ENCODE measurements at places on chromosomes 4 and X.

DNA sequence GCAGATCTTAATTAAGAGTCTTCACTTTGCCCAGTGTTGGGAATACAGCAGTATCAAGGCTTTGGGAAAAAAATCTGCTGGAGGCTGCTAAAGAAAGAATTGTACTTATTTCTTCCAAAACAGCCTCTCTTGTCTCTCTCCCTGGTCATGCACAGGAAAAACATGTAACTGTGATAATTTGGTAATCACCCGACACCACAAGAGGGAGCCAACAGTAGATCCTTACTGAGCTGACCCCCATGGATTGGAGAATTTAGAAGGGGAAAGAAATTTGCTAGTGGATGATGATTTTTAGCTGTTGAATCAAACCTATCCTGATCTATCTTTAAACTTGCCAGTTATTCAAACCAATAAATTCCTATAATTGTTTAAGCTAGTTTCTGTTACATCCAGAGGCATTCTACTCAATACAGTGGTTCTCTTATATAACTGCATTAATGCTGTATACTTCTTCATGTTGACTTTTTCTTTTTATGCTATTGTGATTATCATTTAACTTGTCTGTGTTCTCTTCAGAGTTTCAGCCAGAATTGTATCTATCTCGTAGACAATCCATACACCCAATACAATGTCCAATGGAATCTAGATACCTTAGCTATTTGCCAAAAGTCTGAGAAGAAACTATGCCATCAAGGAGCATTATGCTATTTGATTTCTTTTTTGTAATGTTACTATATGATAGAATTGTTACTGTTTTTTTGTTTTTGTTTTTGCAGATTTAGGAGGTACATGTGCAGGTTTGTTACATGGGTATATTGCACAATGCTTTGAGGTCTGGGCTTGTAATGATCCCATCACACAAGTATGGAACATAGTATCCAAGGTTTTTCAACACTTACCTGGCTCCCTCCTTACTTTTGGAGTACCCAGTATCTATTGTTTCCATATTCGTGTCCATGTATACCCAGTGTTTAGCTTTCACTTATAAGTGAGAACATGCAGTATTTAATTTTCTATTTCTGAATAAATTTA, 31.3 kb upstream of the ARHGEF38 start:
- no peak for DNase-seq

GRCh38 chrX:100081503-100081902, 328.6 kb downstream of the PCDH19 start:
- no peak for DNase-seq

DNA sequence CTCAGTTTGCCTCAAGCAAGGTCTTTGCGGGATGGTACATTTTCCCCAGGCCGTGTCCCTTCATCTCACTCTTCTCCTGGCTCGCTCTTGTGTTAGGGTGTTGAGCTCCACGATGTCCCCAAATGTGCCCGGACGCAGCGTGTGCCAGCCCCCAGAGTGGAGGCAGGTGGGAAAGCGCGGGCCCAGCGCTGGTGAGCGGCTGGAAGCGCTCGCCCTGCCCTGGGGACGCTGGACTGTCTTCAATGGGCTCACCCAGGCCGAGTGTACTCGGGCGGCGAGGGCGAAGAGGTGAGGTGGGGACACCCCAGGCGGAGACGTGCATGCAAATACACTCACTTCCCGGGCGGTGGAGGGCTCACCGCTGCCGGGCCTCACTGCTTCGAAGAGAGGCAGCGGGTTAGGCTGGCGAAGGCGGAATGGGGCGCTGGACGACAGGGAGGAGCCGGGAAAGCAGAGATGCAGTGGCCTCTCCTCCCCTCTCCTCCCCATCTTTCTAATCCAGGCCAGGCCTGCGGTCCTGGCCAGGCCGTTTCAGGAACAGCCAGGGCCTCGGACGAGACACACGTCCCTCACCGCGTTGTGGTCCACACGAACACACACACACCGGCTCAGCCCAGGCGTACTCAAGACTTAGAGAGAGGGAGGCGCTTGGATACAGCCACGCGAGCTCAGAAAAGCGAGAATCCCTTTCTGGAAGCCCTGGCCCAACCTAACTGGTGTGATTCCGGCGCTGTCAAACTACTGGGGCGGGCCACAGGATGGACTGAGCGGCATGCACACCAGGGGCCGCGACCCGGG, 2.2 kb downstream of the NKX6-1 start:
- peak; percentile 68 for DNase-seq

- no peak for DNase-seq
Measured at GRCh38 chr4:136277741-136278140, 1254.6 kb downstream of the PCDH18 start.

GRCh38 chr4:3791910-3792542, 25.8 kb downstream of the ADRA2C start:
- DNase-seq: peak; percentile 91

Data from islet precursor cell (in vitro differentiated cells).